ENCODE measurements at places on chromosomes 5 and 9.

GRCh38 chr9:135888766-135889394 lies 18.5 kb downstream of the CAMSAP1 start:
- DNase-seq, result no peak

DNA sequence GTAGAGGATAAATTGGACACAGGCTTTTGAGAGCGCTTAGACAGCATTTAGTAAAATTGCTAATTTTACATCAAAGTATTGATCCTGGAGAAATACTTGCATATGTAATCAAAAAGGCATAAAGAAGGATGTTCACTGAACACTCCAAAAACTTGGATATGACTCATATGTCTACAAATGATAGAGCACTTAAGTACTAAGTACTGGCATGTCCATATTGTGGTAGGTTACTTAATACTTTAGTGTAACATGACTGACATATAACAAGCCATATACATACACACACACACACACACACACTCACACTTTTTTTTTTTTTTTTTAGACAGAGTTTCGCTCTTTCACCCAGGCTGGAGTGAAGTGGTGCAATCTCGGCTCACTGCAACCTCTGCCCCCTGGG lies 361.9 kb downstream of the ARHGEF28 start:
- no peak for DNase-seq

DNA sequence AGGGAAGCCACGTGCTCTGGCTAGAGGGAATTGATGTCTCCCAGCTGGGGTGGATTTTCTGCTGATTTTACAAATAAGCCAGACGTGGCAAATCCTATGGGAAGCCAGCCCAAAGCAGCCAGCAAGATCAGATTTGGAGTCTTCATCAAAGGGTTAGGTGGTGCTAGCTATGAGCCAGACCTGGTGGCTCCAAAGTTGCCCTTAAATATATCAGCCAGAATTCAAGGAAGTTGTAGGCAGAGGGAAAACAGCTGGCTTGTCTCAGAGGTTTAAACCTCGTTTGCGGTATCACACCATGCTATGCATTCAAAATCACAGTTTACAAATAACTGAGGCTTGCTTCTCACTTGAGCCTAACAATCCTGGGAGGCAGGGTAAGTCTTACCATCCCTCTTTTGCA lies 313.2 kb downstream of the MLLT3 start:
- no peak for DNase-seq

- DNase-seq, result no peak
Observed at GRCh38 chr5:100731768-100732167, 171.3 kb downstream of the ST8SIA4 start.
